Stimulated activated CD8-positive, alpha-beta memory T cell treated with anti-CD3 and anti-CD28 coated beads, Interleukin-7, amount 100 ng/mL, for 24 hours (primary cell): ENCODE measurements at places on chromosomes 7 and 10.

DNA sequence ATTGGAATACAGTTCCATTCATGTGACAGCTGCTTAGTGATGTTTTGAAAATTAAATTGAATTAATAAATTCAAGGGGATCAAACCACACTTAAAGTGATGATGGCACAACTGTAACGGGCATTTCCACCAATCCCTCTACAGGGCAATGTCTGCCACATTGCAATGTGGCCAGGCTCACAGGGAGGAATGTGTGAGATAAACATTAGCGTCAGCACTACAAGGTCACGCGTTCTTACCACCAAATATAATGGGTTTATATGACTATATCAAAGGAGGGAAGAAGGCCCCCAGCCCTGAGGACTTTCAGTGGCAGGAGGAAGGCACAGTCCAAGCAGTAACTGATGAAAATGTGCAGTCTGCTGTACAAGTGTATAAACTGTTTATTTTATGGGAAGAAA, 31.1 kb upstream of the CELF2 start:
- no peak for DNase-seq

DNA sequence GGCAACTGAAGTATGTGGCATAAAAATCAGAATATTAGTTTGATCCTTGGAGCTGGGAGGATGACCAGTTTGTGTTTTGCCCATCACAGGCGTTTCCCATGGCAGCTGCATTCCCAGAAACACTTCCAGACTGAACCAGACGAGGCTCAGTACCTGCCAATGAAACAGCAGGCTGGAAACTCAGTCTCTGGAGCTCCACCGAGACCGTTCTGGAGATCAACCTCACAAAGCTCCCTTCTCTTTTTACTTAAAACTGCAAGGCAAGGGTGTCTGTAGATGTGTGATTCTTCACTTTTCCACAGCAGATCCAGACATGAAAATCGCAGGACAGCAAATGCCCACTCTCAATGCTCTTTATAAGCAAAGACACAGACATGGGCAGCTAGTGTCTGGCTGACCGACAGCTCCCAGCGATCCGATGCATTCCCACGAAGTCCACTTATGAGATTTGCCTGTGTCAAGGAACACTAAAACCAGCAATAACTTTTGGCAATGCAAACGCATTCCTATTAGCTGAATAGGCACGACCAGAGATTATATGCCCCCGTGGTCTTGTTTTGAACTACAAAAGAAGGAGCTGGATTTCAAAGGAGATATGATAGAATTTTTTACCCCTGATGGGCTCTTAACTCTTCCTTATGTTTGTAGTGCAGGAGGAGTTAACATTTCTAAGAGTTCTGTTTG, 72.6 kb downstream of the ADAM12 start:
- DNase-seq, result no peak

DNA sequence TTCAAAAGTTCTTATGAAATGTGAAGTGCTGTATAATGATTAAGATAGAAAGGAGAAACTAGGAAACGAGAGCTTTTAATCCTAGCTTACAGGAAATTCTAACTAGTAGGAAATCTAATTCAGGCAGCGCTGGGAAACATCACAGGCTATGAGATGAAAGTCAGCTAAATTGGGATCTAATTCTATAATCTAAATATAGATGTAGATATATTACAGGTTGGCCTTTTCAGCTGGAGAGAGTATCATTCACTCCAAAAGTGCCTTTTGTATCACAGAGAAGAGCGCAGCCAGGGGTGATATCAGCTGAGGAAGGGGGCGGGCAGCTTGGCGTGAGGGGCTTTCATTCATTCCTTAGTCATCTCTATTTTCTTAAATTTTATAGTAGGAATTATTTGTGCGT, 157.0 kb downstream of the CUX1 start:
- DNase-seq, result no peak

DNA sequence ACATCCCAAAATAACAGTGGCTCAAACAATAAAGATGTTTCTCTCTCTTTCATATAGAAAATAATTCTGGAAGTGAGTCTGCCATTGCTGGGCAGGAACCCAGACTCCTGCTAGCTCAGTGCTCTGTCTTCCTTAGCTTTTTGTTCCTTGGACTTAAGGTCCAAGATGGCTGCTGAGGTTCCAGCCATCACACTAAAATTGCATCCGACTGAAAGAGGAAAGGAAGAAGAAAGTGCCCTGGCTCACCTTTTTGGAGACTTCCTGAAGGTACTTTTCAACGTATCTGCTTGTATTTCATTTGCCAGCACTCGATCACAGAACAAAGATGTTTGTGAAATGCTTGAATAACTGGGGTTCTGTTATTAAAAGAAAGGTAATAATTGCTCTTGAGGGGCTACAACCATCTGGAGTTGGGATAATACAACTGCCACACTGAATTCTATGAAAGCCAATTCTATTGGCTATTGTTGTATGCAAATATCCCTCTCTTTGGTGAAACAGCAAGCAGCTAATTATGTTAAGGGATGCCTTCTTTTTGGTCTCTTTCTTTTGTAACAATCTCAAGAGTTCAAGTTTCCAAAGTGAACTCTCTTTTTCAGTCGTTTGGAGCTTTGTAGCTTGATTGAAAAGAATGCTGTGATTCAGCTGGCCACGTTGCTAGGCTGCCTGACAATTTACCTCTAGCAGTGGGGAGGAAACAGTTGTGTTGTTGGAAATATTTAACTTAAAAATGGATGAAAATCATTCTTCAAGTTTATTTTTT, 83.9 kb downstream of the BAMBI start:
- no peak for DNase-seq
